ENCODE measurements at places on chromosomes 5 and 9.

- DNase-seq = no peak
Measured at GRCh38 chr9:87535817-87536539, 38.3 kb downstream of the DAPK1 start.

DNA sequence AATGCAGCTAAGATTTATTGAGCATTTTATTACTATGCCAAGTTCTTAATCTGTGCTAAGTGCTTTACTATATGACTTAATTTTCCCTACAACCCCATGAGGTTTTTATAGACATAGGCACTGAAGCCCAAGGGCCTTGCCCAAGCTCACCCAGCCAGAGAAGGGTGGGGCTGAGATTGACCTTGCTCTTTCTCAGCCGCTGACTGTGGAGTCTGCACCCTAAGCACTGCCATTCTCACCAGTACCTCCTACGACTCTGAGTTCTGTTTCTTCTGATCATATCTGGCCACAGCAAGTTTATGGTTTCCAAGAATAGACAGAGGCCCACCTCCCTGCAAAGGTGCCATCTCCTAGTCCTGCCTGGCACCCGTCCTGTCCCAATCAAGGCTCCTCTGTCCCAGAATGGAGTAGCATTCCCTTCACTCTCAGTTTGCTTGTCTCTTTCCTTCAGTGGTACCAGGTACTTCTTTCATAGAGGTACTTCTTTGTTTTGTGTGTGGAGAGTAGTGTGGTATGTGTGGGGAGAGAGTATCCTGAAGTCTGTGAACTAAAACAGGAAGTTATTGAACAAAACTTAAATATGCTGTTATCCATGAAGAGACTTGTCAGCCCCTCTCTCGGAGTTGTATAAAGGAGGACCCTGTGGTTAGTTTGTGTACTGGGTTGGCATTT, 42.6 kb downstream of the CSF1R start:
- no peak for DNase-seq

- DNase-seq = no peak
Measured at GRCh38 chr5:133051061-133051541, 712 bp upstream of the HSPA4 start.

DNA sequence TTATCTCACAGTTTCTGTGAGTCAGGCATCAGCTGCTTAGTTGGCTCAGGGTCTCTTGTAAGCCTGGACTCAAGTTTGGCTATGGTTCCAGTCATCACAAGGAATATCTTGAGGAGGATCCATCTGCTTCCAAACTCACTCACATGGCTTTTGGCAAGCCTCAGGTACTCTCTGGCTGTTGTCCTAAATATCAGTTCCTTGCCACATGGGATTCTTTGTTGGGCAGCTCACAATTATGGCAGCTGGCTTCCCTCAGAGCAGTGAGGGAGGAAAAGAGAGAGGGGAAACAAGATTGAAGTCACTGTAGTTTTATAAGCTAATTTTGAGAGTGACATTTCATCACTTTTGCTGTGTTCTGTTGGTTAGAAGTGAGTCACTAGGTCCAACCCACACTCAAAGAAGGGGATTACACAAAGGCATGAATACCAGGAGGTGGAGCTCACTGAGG, 144.5 kb downstream of the GCNT1 start:
- DNase-seq = no peak

GRCh38 chr5:121862801-121863200, 11.1 kb downstream of the FTMT start:
- no peak for DNase-seq

DNA sequence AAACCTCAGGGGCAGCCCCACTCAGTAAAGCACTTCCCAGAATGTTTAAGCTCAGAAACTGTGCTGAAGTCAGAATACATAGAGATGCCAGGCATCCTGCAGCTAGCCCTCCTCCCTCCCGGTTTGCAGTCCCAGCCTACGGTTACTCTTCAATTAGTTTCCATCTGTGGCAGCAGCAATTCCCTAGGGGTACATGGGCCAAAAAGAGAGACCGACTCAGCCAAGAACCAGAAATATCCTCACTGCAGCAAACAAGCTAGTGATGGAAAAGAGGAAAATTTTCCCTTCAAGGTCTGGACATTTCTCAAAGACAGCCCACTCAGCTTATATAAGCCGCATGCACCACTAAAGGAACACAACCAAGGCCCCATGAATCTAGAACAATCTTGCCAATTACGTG, 89.1 kb upstream of the PPP2R2B start:
- no peak for DNase-seq

DNA sequence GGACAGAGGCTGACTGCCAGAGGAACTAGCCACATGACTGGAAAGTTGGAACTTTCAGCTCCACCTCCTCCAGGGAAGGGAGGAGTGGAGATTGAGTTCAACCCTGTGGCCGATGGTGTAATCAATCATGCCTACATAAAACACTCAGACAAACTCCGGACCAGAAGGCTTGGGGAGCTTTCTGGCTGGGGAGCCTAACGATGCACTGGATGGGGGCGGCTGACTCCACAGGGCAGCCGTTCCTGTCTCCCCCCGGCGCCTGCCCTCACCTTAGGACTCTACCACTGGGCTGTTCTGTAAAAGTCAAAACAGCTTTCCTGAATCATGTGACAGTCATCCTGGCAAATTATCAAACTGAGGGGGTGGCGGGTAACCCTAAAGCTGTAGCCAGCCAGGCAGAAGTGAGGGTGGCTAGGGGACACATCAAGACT, 58.0 kb downstream of the GOLM1 start:
- DNase-seq = no peak

GRCh38 chr5:168620807-168621206, 41.6 kb upstream of the PANK3 start:
- no peak for DNase-seq

- no peak for DNase-seq
Measured at GRCh38 chr5:114070093-114070722, 291.7 kb upstream of the KCNN2 start.

DNA sequence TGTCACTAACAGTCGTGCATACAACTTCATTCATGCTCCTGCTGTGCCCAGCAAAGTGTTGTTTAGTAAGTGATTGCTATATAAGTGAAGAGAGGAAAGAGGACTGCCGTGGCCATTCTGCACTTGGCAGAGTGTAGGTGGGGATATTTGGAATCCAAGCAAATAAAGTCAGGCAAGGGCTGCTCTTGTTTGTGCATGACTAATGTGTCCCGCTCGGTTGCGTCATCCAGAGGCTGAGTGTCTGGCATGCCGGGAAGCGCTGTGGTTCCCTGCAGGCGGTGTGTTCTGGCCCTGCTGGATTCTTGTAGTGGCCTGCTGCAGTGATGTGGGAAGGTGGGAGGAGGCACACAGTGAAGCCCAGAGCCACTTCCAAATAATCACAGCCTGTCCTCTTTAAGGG, 136.9 kb upstream of the ANKH start:
- DNase-seq = peak; percentile 88

DNA sequence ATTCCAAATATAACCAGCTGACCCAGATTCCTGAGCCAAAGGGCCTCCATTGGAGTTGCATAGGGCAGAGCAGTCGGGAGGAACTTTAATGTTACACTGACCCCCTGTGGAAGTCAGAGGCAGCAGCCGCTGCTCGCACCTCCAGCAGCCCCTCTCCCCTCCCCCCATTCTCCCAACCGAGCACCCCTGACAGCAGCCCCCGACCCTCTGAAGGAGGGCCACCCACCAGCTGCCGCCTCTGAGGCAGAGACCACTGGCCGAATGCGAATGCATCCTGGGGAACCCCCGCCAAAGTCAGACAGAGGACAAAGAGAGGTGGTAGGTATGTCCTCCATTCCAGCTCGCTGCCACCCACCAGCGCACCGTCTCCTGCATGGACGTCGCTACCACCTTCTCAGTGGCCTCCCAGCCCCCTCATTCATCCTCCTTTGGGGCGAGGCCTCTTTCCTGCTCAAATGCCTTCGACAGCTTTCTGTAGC, 231.0 kb downstream of the CDK5RAP2 start:
- peak; percentile 61 for DNase-seq

- no peak for DNase-seq
Measured at GRCh38 chr5:109756543-109757185, 66.9 kb downstream of the MAN2A1 start.

- DNase-seq = peak; percentile 14
Measured at GRCh38 chr5:5421149-5421960, 1.1 kb upstream of the ICE1 start.

- DNase-seq = no peak
Measured at GRCh38 chr9:108269371-108269770, 586.4 kb downstream of the ACTL7B start.

- DNase-seq = peak; percentile 39
Measured at GRCh38 chr9:19114680-19115270, 12.1 kb upstream of the HAUS6 start.

DNA sequence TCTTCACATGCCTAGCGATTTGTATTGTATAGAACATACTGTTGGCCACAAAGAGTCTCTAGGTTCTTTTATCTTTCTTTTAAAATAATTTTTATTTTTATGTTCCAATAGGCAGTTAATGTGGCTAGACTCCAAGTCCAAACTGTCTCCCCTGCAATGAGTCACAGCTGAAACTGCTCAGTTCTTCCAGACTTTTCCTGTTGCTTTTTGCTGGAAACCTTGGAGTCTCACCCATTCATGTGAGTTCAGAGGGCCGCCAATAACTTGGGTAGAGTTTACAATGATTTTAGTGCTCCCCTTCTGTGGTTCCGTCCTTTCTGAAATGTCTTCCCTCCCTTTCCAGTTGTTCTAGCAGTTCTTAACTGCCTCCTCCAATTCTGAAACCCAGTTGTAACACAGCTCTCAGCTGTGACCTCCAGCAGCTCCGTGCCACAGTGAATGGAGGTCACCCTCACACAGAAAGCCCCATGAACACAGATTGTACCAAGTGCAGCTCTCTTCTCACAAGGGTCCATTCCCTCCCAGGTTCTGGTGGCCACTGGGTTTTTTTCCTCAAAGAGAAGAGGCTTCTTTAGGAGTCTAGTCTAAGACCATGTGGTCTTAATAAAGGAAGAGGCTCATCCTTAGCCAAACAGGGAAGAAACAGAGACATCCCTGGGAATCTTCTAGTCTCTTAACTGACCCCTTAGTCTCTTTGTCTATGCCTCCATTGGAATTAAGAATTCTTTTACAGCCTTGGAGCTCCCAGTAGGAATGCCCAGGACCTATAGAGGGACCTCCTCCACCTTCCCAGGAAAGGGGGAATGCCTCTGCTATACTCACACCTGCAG, 198.5 kb downstream of the SPOCK1 start:
- DNase-seq = no peak

GRCh38 chr9:122806661-122807060, 6.7 kb downstream of the OR1K1 start:
- DNase-seq = peak; percentile 59

GRCh38 chr5:156423597-156423996, 96.6 kb downstream of the SGCD start:
- DNase-seq = no peak

DNA sequence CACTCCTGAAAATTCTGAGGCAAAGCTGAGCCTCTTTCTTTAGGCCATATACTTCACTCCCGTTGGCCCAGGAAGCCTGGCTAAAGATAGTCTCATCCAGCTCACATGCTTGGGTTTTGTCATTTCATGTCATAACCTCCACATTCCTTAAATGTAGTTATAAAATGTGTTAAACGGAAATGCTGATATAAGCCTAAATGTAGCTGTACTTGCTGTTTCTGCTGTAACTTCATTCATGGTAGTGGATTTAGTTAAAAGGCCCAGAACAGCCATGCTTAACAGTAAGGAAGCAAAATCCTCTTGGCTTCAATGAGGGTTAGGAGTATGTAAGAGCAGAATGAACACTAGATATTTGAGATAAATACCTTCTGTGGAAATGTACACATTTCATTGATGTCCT, 135.8 kb upstream of the TMEM161B start:
- no peak for DNase-seq

DNA sequence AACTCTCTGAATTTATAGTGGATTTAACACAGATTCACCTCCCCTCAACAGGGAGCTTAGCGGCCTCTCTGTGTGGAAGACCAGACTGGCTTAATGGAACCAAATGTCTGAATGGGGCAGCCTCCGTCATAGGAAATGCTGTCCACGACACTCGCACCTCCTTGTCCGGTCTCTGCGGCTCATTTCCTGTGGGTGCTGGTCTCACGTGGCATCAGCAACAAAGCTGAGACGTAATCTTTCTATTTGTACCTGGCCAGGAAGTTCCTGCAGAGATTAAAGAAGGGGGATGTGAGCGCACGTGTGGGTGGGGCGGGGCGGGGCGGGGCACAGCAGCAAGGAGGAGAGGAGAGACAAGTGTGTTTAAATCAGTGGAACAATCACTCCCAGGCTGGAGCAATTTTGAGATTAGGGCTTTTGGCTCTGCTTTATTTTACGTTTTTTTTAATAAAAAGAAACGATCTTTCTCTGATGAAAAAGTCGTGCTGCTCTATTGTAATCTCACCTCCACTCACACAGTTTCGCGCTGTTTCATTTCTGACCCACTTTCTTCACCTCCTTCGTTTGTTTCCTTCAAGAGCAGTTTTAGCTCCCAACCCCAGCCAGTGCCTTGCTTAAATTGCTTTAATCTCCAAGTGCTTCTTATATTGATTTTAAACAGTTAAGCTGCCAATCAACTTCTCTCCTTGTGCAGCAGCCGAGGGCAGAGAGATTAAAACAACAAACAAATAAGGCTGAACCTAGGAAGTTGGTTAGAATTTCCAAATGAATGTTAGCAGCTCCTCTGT, 132.2 kb upstream of the ASTN2 start:
- DNase-seq = no peak

GRCh38 chr5:31641059-31641458, 2.1 kb downstream of the PDZD2 start:
- no peak for DNase-seq

DNA sequence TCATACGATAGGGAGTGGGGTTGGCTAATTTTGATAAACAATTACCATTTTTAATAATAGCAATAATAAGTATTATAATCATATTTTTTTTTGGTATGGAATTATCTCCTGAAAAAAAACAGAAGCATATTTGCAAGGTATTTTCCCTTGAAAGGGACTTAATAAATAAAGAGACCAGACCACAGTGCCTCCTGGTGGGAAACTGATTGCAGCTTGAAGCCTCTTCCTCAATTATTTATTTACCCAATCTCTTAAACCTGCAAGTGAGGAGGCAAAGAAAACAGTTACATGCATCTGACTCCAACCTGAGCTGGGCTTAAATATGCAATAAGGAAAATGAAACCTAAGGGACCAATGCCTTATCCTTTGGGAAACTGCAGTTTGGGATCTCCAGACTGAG, 388.1 kb upstream of the ACO1 start:
- peak; percentile 6 for DNase-seq
